ENCODE measurements at places on chromosomes 16 and 17.

DNA sequence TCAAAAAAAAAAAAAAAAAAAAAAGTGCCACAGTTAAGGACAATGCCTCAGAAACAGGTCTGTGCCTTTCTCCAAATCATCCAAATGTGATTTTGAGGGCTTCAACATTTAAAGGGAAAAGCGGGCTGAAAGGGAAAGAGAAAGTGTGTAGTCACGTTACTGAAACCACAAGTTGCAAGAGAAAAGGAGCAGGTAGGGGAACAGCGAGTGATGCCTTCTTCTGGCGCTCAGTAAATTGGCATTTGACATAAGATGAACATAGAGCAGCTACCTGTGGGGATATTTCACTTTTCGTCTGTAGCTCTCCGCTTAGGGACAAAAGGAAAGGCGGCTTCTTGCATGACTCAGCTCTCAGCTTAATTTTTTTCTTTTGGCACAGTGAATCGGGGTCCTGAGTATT lies 11.1 kb downstream of the CMTM2 start:
- DNase-seq = no peak

DNA sequence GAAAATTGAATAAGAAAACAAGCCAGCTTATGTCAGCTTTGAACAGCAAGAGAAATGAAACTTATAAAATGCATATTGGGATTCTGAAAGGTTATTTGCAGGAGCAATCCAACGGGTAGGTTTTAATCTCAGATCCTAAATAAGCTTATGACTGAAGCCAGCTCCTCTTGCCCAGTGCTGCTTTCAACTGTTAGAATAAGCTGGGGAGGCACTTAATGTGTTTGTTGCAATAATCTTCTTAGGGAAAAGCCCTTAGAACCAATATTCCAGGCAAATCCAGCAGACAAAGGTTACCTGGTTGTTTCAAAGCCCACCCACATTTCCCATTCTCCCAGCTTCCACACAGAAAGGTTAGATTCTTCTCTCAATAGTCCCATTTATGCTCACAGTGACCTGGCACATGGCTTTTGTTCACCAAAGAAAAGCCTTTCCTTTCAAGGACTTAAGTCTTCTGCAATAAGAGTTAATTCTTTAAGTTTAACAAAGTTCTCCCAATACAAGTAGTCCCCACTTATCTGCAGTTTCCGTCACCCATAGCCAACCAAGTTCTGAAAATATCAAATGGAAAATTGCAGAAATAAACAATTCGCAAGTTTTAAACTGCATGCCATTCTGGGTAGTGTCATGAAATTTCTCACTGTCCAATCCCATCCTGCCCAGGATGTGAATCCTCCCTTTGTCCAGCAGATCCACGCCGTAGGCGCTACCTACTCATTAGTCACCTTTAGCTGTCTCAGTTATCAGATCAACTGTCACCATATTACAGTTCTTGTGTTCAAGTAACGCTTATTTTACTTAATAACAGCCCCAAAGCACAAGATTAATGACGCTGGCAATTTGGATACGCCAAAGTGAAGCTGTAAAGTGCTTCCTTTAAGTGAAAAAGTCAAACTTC lies 5.9 kb downstream of the TEX2 start:
- DNase-seq = no peak

- no peak for DNase-seq
These were observed 37.4 kb downstream of the BPTF start for GRCh38 chr17:67862614-67863217.

DNA sequence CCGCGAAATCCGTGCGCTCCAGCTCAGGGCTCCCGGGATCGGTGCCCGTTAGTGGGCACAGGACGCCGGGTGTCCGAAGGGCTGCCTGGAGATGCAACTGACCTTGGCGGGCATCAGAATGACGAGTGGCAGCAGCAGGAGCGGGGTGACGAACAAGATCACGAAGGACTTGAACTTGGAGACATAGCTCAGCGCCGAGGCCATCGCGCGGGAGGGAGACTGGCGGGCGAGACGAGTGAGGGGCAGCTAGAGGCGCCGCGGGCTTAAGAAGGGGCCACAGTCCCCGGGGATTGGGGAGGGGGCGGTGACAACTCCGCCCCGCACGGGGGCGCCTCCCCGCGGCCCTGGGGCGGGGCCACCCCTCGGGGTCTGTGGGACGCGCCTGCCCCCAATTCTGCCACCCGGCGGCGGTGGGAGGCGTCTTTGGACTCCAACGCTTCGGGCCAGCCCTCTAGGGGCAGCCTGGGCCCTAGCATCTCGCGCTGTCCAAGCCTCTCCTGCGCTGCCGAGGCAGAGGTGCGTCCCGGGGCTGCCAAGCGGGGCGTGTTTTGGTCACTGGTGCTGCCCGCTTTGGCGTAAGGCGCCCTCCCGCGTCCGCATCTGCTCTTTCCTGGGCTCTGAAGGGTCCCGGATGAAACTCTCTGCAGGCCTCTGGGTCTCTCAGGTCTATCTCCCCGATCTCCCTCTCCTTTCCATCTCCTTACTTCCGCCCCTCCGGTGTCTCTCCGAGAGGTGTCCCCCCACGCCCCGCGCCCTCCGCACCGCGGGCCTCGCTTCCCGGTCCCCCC lies at the start of gene SLC13A5:
Gene SLC13A5 (minus strand): TSS at position 240 of the 788 bp plus-strand sequence. CDS start 36 bp downstream, at position 204.
- DNase-seq = no peak

- no peak for DNase-seq
These were observed 120.9 kb upstream of the SMURF2 start for GRCh38 chr17:64783031-64783461.

GRCh38 chr16:11274964-11275363 lies 1.3 kb downstream of the PRM2 start:
- DNase-seq = no peak

- no peak for DNase-seq
These were observed 57.6 kb upstream of the B4GALNT2 start for GRCh38 chr17:49074851-49075540.

GRCh38 chr17:5019475-5019956 lies 15.7 kb downstream of the SLC52A1 start:
- no peak for DNase-seq

DNA sequence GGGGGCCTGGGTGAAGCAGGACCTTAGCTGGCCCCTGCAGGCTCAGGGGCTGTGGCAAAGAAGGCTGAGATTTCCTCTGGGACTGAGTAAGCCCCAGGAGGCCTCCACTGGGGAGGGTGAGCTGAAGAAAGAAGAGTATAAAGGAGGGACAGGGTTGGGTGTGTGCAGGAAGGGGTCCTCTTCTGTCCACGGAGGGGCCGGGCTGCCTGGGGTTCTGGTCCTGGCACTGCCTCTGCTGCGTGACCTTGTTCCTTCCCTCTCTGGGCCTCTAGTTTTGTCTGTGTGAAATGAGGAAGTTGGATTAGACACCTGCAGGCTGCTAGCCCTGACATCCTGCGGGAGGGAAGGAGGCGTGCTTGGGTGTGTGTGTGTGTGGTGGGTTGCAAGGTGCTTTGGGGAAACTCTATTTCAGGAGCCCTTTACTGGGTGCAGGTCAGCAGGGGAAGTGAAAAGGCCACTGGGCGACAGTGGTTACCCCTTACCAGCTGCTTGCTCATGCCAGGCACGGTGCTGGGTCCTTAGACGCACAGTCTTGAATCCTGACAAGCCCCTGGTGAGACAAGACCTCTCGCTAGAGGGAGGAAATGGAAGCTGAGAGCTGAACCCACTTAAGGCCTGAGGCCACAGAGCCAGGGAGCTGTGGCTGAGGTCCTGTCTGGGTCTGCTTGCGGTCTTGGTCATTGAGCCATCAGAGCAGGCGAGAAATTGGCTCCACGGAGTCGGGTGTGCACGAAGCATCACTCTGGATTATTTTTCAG lies 60.7 kb downstream of the OR1D5 start:
- no peak for DNase-seq

DNA sequence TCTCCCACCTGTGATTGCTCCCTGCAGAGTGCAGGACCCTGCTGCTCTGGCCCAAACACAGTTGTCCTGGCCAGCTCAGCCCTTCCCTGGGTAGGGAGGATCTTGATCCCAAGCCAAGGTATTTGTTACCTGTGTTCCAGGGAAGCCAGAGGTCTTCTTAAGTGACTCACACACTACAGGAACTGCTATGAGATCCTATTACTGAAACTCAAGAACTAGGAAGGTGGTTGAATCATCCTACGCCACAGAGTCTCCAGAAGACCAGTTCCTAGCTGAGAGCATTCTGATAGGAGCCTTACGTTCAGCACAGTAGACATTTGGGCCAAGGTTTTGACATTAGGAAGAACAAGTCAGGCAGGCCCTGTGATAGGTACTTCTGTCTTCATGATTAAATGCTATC lies 12.0 kb downstream of the CHST6 start:
- DNase-seq = no peak

GRCh38 chr17:81536299-81537290 lies 8.4 kb downstream of the FSCN2 start:
- no peak for DNase-seq

GRCh38 chr17:77846531-77847085 lies 111.9 kb upstream of the TNRC6C start:
- no peak for DNase-seq

- DNase-seq = no peak
These were observed 21.7 kb upstream of the ACSF3 start for GRCh38 chr16:89071686-89072547.

GRCh38 chr17:73199751-73200317 lies 7.0 kb downstream of the COG1 start:
- DNase-seq = no peak

GRCh38 chr16:81661082-81661481 lies 118.0 kb upstream of the PLCG2 start:
- DNase-seq = no peak

- DNase-seq = no peak
These were observed 81.7 kb downstream of the IRF8 start for GRCh38 chr16:85980686-85981085.

DNA sequence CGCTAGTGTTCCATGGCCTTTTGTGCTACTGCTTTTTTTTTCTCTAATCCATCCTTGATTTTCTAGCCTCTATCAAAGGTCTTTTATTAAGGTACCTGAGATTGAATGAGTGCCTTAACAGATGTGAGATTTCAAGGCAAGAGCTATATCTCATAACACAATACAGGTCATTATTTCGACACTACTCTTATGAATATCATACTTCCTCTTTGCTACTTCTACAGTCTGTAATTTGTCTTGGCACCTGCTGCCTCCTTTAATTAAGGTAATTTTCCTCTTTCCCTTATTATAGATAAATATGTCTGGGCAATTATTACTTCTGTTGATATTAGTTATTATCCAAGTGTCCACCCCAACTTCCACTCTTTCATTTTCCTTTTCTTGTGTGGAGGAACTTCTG lies 5.3 kb downstream of the KRT28 start:
- DNase-seq = no peak

GRCh38 chr16:20241321-20241720 lies 86.0 kb downstream of the GP2 start:
- DNase-seq = no peak

- no peak for DNase-seq
These were observed 13.8 kb downstream of the MAP2K3 start for GRCh38 chr17:21298056-21298982.

GRCh38 chr17:59601130-59601529 lies 18.6 kb upstream of the CLTC start:
- no peak for DNase-seq

DNA sequence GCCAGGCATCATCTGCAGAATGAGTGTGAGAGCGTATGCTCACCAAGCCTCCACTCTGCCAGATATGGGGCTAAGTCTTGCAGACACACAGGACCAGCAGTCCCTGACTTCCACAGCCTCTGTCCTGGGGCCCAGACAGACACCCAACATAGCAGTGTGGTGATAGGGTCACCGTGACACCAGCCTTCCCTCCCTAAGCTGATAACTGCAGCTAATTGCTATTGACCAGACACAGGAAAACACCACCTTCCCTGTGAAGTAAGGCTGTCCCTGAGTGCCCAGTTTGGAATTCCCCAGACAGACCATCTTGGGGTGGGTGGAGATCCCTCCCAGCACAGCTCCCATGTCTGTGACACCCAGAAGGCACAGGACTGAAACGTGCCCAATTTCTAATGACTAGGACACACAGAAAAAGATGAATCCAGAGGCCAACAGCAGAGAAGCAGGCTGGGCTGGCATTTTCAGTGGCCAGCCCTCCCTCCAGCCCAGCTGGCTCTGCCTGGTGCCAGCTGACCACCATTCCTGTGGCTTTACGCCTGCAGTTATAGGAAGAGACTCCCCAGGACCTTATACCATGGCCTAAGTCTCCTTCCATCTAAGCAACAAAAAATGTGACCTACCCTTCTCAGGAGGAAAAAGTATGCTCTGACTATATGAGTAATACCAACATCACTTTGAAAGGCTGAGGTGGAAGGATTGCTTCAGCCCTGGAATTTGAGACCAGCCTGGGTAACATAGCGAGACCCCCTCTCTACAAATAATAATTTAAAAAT lies 30.3 kb downstream of the ATPAF2 start:
- DNase-seq = no peak

DNA sequence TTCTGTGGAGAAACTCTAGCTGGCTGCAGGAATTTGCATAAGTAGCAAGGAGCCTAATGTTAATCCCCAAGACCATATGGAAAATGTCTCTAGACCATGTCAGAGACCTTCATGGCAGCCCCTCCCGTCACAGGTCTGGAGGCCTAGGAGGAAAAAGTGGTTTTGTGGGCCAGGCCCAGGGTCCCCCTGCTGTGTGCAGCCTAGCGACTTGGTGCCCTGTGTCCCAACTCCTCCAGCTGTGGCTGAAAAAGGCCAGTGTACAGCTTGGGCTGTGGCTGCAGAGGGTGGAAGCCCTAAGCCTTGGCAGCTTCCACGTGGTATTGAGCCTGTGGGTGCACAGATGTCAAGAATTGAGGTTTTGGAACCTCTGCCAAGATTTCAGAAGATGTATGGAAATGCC lies 306.9 kb upstream of the CA10 start:
- no peak for DNase-seq

GRCh38 chr17:41396996-41397660 lies at the start of gene KRT31:
KRT31 (minus strand) TSS chr17:41397608; CDS start chr17:41397539, 69 bp downstream.
- no peak for DNase-seq

- no peak for DNase-seq
These were observed 6.0 kb downstream of the STAC2 start for GRCh38 chr17:39219647-39220154.

DNA sequence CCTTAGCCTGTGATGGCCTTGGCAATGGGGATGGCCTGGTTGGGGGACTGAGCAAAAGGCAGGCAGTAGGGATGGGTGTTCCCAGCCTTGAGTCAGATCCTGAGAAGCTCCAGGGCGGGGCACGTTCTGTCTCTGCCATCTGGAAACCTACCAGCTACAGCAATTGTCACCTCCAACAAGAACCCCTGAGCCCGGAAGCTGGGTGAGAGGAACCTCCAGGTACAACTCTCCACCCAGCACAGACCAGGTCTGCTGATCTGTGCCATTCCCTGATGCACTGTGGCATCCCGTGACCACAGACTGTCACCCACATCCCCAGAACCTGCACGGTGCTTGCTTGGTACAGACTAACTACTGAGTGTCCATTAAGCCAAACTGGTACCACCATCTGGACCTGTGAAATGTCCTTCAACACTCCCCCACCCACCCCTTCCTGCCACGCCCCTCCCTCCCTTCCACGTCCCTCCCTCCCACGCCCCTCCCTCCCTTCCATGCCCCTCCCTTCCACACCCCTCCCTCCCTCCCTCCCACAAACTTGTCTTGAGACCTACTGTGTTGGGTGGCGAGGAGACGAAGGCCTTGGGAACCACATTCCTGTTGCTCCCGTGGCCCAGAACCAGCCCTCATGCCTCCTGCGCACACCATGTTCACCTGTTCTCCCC lies 16.6 kb downstream of the MYO15B start:
- DNase-seq = no peak

- no peak for DNase-seq
These were observed 20.2 kb downstream of the NGFR start for GRCh38 chr17:49515196-49515770.

All from NCI-H774 (cell line).